Endodermal cell (in vitro differentiated cells): ENCODE measurements at places on chromosomes 2 and 18. TPM values are rescaled to one million over a fixed set of nuclear protein-coding genes. Genes with fewer than 3 reads are reported as not detected.

TP53I3 gene
- total RNA-seq = 23.2 and 27.4 TPM in 2 replicates

TMX3 gene
- 33.1 to 50.7 TPM (median 49.6 TPM) in 3 replicates for total RNA-seq

CXCR1 gene
- total RNA-seq = not detected in 2 replicates

DPP4 gene
- total RNA-seq = 0.93 and 1.2 TPM in 2 replicates

MSH6 gene
- total RNA-seq = 326 to 382 TPM (median 368 TPM) in 3 replicates

RAD51AP2 gene
- total RNA-seq = 0.18 to 0.21 TPM (median 0.19 TPM) in 3 replicates

DNA sequence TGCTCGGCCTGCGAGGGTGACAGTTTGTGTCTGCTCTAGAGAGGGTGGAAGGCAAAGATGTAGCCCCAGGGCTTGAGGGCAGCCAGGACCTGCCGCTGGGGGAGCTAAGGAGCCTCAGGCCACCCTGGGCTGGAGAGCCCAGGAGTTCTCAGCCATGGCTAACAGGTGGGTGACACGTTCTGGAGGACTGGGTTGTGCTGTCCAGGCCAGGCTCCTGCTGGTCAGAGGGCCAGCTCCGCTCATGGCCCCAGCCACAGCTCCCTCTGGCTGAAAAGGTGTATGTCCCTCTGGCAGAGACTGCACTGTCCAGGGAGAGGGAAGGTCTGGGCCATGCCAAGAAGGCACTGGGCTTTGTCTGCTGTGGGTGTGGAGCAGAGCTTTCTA lies 19.2 kb downstream of the TMEM185B start:
- H3K4me3 ChIP-seq = no peak overlapping the region
- no peaks in the 10 kb centered on the region for H3K4me1 ChIP-seq
- peak; percentile 63 for DNase-seq
- H3K36me3 ChIP-seq = no peaks in the 10 kb centered on the region

DNA sequence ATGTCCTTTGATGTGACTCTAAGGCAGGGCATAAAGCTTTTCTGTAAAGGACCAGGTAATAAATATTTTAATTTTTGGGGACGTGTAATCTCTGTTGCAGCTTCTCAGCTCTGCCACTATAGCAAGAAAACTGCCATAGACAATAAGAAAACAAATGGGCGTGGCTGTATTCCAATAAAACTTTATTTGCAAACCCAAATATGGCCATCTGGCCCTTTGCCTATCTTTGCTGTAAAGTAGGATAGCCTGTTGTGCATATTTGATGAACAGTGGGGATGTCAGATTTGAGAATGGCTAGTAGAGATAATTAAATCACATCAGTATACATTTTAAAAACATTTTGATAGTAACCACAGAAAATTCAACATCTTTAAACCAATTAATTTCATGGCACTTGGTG lies 95.6 kb upstream of the NOSTRIN start:
- no peaks in the 10 kb centered on the region for H3K36me3 ChIP-seq
- H3K4me3 ChIP-seq = no peak overlapping the region
- H3K27me3 ChIP-seq = no peaks in the 10 kb centered on the region
- no peak overlapping the region for H3K27ac ChIP-seq
- DNase-seq = no peak

DNA sequence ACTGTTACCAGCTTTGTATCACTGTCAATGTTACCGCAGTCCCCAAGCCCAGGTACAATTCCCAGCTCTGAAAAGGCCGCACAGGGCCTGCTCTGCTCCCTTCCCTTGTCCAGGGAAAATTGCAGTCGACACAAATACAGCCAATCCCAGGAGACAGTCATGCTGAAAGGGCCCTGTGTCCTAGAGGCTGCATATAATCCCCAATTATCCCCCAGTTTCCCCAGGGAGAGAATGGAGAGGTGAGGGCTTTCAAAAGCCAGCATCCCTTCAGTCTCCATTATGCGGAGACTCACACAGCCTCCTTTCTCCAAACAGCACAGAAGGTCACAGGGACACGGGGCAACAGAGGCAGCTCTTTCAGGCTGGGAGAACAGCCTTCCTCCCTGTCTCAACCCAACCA lies 17.1 kb upstream of the CTIF start:
- no peaks in the 10 kb centered on the region for H3K4me1 ChIP-seq
- H3K27ac ChIP-seq = no peak overlapping the region
- no peak overlapping the region for H3K4me3 ChIP-seq
- H3K27me3 ChIP-seq = no peaks in the 10 kb centered on the region

DNA sequence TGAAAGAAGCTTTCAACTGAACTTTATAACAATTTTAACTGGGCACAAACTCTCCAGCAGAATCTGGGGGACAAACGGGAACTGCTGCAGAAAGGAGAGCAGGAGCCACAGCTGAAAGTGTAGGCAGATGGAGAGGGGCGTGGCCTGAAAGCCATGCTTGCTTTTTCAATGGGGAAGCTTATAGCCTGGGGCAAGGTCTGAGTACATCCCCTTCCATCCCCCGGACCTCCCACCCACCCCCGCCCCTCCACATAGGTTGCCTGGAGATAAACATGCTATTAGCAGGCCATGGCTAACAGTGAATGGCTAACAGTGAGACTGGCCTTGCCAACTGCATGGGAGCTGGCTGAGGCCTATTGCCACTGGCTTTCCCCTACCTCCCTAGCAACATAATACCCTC lies 317.9 kb upstream of the TANK start:
- no peaks in the 10 kb centered on the region for H3K36me3 ChIP-seq
- no peak for DNase-seq
- no peaks in the 10 kb centered on the region for H3K27me3 ChIP-seq
- no peaks in the 10 kb centered on the region for H3K4me1 ChIP-seq
- no peak overlapping the region for H3K27ac ChIP-seq

GRCh38 chr2:46794693-46795317 lies 120.8 kb downstream of the MCFD2 start:
- H3K4me3 ChIP-seq = no peak overlapping the region
- H3K27ac ChIP-seq = no peak overlapping the region
- H3K27me3 ChIP-seq = no peaks in the 10 kb centered on the region
- no peaks in the 10 kb centered on the region for H3K36me3 ChIP-seq
- DNase-seq = no peak
